GM04503 (cell line): ENCODE measurements at places on chromosomes 2 and 18.

GRCh38 chr2:51258301-51258700 is 226.4 kb upstream of the NRXN1 start:
- no peak for DNase-seq

DNA sequence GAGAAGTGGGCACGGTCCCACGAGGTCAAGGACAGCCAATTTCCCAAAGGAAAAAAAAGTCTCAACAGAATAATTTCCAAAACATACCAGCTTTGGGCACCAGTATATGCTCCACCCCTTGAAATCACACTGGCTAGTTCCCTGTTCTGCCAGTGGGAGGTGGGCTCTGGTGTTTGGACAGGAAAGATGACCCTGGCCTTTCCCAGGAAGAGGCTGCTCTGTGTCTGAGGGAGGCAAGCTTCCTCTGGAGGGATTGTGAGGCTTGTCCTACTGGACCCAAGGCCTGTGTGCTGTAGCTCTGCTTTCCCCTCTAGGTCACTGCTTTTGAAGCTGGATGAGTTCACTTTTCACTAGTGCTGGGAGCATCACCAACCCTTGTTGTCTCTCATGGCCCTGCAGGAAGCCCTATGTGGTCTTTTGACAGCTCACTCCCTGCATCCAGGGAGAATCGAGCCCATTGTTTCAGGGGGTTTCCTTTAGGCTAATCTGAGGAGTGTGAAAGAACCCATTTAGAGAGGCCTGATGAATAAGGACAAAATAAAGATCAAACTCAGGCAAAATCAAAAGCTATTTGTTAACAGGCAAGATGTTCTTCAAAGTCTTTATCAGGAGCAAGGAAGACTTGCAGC is 36.3 kb downstream of the CXCR4 start:
- no peak for DNase-seq

DNA sequence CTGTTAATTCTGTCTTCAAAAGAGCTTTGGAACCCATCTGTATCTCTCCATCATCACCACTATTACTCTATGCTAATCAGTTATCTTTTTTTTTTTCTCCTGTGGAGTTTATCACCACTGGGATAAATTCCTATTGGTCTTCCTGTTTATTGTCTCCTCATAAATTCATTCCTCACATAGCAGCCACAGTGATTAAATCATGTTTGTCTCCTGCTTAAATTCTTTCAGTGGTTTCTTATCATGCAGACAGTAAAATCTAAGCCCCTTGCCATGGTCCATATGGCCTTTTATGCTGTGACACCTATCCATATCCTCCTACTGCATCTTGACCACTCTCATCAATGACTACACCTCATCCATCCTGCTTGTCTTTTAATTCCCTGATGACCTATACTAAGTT is 239.8 kb upstream of the ZEB2 start:
- DNase-seq, result peak; percentile 12

- no peak for DNase-seq
Measured at GRCh38 chr2:66834859-66835258, 399.9 kb downstream of the MEIS1 start.

DNA sequence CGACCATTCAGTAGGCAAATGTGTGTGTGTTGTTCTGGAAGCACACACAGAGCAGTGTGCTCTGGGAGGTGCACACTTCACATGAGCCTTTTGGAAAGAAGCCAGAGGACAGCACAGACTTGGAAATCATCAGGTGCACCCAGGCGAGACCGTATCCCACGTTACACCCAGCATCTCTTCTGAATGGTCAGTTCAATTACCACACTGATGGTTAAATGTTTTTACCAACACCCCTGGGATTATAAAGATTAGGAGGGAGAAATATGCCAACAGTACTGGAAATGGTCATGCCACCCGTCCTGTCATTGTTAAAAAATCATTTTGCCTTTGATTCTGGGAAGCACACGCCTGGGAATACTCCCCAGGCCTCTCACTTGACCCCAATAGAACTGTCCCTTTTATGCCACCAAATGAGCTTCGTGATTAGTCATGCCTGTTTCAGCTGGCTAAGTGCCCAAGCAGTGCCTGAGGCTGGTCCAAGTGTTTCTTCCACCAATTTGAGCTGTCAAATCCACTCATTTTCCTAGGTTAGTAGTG is 183.7 kb downstream of the NRP2 start:
- DNase-seq, result no peak

DNA sequence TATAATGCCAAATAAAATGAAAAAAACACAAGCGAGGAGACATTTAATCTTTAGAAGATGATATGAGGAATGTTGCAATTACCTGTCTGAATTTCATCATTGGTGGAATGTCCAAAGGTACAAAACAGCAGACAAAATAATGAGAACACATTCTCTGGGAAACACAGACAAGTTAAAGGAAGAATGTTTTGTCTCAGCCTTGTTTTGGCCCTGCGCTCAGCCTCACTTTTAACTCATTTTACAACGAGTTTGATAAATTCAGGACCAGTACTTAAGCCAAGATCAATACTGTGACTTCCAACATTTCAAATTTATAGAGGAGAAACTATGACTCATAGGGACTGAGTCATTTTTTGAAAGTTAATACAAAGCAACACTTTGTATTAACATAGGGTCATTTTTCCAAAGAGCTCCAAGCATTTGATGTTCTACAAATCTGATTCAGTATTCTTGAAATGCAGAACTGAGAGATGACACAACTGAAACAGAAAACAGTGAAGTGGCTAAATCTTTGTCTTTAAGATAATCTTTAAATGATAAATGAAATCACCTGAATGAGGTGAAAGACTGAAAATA is 833.2 kb upstream of the CHAC2 start:
- DNase-seq, result no peak
